ENCODE measurements at places on chromosomes 7 and 10.

DNA sequence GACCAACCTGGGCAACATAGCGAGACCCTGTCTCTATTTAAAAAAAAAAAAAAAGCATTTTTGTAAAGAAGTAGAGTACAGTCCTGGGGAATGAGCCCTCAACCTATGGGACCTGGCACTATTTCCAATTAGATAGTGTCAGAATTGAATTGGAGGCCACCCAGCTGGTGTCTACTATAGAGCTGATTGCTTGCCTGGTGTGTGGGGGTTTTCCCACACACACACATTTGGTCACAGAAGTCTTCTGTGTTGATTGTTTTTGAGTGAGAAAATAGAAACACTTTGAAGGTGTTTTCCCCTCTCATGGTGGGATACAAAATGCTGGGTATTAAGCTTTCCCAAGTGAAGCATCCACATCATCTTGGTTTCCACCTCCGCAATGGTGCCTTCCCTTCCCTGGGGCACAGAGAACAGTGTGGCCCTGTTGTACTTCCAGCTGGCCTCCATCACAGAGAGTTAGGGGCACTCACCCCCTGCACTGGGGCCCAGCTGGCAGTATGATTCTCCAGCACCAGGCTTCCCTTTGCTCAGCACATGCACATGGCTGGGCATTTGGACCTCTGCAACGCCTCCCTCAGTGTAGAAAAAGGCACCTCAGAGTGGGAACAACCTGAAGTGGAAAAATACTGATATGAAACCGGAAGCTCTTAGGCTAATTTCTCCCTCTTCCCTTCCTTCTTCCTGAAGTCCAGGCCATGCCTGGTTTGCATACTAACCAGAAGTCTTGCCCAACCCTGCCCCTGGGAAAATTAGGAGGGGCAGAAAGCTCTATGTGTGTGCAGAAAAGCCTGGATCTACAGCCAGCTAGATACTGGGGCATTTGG lies 10.7 kb upstream of the NFKB2 start:
- H3K4me3 ChIP-seq: no peak overlapping the region
- H3K36me3 ChIP-seq: peaks cover 8% of the 10 kb centered on the region
- H3K4me1 ChIP-seq: peaks cover 6% of the 10 kb centered on the region
- peaks cover 3% of the 10 kb centered on the region for H3K27me3 ChIP-seq
- H3K27ac ChIP-seq: no peak overlapping the region
- no peak for DNase-seq

- H3K4me1 ChIP-seq: no peaks in the 10 kb centered on the region
- peaks cover 4% of the 10 kb centered on the region for H3K27me3 ChIP-seq
- H3K27ac ChIP-seq: no peak overlapping the region
- DNase-seq: no peak
- H3K36me3 ChIP-seq: no peaks in the 10 kb centered on the region
Measured at GRCh38 chr10:86044029-86044428, 322.6 kb downstream of the GRID1 start.

GRCh38 chr7:50404392-50404791 lies 45.8 kb downstream of the FIGNL1 start:
- peaks cover 2% of the 10 kb centered on the region for H3K4me1 ChIP-seq
- no peak for DNase-seq
- H3K4me3 ChIP-seq: no peak overlapping the region
- no peak overlapping the region for H3K27ac ChIP-seq
- peaks cover 3% of the 10 kb centered on the region for H3K27me3 ChIP-seq

- H3K36me3 ChIP-seq: peaks cover 5% of the 10 kb centered on the region
- H3K4me3 ChIP-seq: no peak overlapping the region
- H3K4me1 ChIP-seq: peaks cover 10% of the 10 kb centered on the region
- H3K27ac ChIP-seq: no peak overlapping the region
Measured at GRCh38 chr7:601595-602340, 82.1 kb upstream of the PDGFA start.

- no peaks in the 10 kb centered on the region for H3K36me3 ChIP-seq
- H3K27ac ChIP-seq: no peak overlapping the region
- DNase-seq: peak; percentile 13
- H3K4me3 ChIP-seq: no peak overlapping the region
- H3K27me3 ChIP-seq: no peaks in the 10 kb centered on the region
Measured at GRCh38 chr7:47654672-47655298, 72.9 kb upstream of the TNS3 start.

DNA sequence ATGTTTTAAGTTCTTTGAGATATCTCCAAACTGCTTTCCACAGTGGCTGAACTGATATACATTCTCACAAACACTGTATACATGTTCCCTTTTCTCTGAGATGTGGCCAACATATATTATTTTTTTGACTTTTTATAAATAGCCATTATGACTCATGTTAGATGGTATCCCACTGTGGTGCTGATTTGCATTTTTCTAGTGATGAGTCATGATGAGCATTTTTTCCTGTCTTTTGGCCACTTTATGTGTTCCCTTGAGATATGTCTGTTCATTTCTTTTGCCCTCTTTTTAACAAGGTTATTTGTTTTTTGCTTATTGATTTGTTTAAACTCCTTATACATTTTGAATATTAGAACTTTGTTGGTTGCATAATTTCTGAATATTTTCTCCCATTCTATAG lies 1055.1 kb downstream of the NXPH1 start:
- DNase-seq: no peak
- no peak overlapping the region for H3K27ac ChIP-seq
- no peaks in the 10 kb centered on the region for H3K4me1 ChIP-seq
- no peaks in the 10 kb centered on the region for H3K36me3 ChIP-seq
- H3K4me3 ChIP-seq: no peak overlapping the region

- no peak for DNase-seq
- peak overlapping the region; percentile 9 for H3K27ac ChIP-seq
- no peaks in the 10 kb centered on the region for H3K4me1 ChIP-seq
- no peaks in the 10 kb centered on the region for H3K27me3 ChIP-seq
- no peak overlapping the region for H3K4me3 ChIP-seq
- no peaks in the 10 kb centered on the region for H3K36me3 ChIP-seq
Measured at GRCh38 chr7:83956104-83956503, 238.5 kb downstream of the SEMA3A start.

DNA sequence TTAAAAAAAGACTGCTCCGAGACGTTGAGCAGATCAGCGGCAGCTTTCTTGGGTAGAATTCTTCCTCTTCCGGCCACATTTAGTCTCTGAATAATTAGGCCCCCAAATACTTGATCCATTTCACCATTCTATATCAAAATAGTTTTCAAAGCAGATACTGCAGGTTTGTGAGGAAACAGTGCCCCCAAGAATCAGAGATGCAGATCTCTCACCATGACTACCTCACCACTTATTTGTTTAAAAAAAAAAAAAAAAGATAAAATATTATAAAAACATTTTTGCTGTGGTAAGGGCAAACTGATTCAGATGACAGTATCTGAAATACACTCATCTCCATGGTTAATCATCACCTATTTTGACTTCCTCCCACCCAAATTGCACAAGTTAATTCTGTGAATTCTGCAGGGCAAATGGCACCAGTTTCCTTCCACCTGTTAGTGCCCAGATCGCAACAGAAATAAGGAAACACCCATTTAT lies 210.4 kb downstream of the FAM107B start:
- peak overlapping the region; percentile 62 for H3K27ac ChIP-seq
- H3K27me3 ChIP-seq: peaks cover 13% of the 10 kb centered on the region
- peaks cover 80% of the 10 kb centered on the region for H3K4me1 ChIP-seq
- DNase-seq: no peak
- H3K36me3 ChIP-seq: peaks cover 46% of the 10 kb centered on the region

DNA sequence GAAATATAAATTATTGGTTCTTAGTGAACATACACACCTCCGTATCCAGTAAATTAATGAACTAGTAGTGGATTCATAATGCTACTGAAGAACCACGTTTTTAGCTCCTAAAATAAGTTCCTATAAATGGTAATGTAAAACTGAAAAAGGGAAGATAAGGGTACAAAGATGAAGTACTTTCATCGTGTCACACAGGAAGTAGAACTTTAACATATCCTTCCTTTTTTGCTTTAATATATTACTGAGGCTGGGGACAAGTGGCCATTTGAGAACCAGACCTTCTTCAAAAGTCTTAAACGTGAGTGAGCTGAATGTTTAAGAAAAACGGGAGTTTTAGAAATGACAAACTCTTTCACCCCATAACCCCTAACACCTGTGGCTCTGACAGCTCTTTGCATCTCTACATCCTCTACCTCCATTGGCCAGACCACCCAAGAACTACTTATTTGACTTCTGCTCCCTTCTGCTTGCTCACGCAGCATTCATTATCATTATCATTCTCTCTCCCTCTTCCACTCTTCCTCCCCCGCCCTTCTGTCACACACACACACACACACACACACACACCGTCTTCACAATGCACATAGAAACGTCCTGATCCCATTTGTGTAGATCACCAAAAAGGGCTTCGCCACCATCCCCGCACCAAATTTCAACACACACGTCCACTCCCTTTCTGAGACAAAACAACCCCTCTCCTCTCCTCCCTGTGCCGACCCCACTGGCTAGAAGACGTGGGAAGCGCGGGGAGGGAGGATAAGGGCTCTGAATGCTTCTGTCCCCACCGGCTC lies 677 bp downstream of the SKAP2 start:
- H3K4me1 ChIP-seq: peaks cover 15% of the 10 kb centered on the region
- no peaks in the 10 kb centered on the region for H3K36me3 ChIP-seq
- peaks cover 2% of the 10 kb centered on the region for H3K27me3 ChIP-seq
- DNase-seq: peak; percentile 4
- H3K27ac ChIP-seq: peak overlapping the region; percentile 83

- no peaks in the 10 kb centered on the region for H3K27me3 ChIP-seq
- DNase-seq: no peak
- H3K4me3 ChIP-seq: no peak overlapping the region
- peaks cover 3% of the 10 kb centered on the region for H3K36me3 ChIP-seq
Measured at GRCh38 chr10:99394256-99394655, 36.2 kb downstream of the GOT1 start.

- H3K4me1 ChIP-seq: peaks cover 5% of the 10 kb centered on the region
- peaks cover 2% of the 10 kb centered on the region for H3K27me3 ChIP-seq
- no peak overlapping the region for H3K4me3 ChIP-seq
- peaks cover 10% of the 10 kb centered on the region for H3K36me3 ChIP-seq
- DNase-seq: no peak
- H3K27ac ChIP-seq: no peak overlapping the region
Measured at GRCh38 chr10:6119423-6119822, 30.6 kb downstream of the RBM17 start.

- peaks cover 2% of the 10 kb centered on the region for H3K27me3 ChIP-seq
- H3K27ac ChIP-seq: no peak overlapping the region
- H3K4me3 ChIP-seq: no peak overlapping the region
- no peaks in the 10 kb centered on the region for H3K36me3 ChIP-seq
Measured at GRCh38 chr7:15821484-15822427, 135.3 kb upstream of the MEOX2 start.

GRCh38 chr7:1676550-1677078 lies 6.5 kb downstream of the ELFN1 start:
- H3K4me1 ChIP-seq: no peaks in the 10 kb centered on the region
- no peak for DNase-seq
- H3K36me3 ChIP-seq: peaks cover 4% of the 10 kb centered on the region
- peaks cover 10% of the 10 kb centered on the region for H3K27me3 ChIP-seq
- H3K4me3 ChIP-seq: no peak overlapping the region
- H3K27ac ChIP-seq: no peak overlapping the region
